Activated CD8-positive, alpha-beta T cell treated with anti-CD3 and anti-CD28 coated beads, Interleukin-2, amount 10 ng/mL, durations not matched to agents 7 days and 5 days (primary cell): ENCODE measurements at places on chromosomes 2 and 18. TPM values are rescaled to one million over a fixed set of nuclear protein-coding genes. Genes with fewer than 3 reads are reported as not detected.

- no peaks in the 10 kb centered on the region for H3K36me3 ChIP-seq
- no peak overlapping the region for H3K4me3 ChIP-seq
Observed at GRCh38 chr18:79395308-79395640, 456 bp upstream of the NFATC1 start.

Gene ANKRD30B
- not detected for total RNA-seq

GRCh38 chr18:59787998-59788790 lies 91.0 kb upstream of the CCBE1 start:
- no peak overlapping the region for H3K4me3 ChIP-seq
- H3K36me3 ChIP-seq: no peaks in the 10 kb centered on the region
- no peak overlapping the region for H3K27ac ChIP-seq

GRCh38 chr2:2127467-2127866 lies 203.6 kb downstream of the MYT1L start:
- no peak overlapping the region for H3K27ac ChIP-seq
- no peaks in the 10 kb centered on the region for H3K36me3 ChIP-seq
- no peak overlapping the region for H3K4me3 ChIP-seq
- no peaks in the 10 kb centered on the region for H3K27me3 ChIP-seq
- DNase-seq: no peak

Gene IL36G
- total RNA-seq: not detected

GRCh38 chr2:190177249-190178040 lies 114.9 kb upstream of the MSTN start:
- H3K27me3 ChIP-seq: peaks cover 15% of the 10 kb centered on the region
- H3K36me3 ChIP-seq: no peaks in the 10 kb centered on the region
- no peaks in the 10 kb centered on the region for H3K4me1 ChIP-seq
- H3K4me3 ChIP-seq: no peak overlapping the region
- no peak overlapping the region for H3K27ac ChIP-seq
- no peak for DNase-seq

- H3K4me3 ChIP-seq: no peak overlapping the region
- no peaks in the 10 kb centered on the region for H3K27me3 ChIP-seq
- no peak overlapping the region for H3K27ac ChIP-seq
- no peaks in the 10 kb centered on the region for H3K36me3 ChIP-seq
- H3K4me1 ChIP-seq: no peaks in the 10 kb centered on the region
Observed at GRCh38 chr2:82781176-82781915, 1677.7 kb downstream of the SUCLG1 start.

DNA sequence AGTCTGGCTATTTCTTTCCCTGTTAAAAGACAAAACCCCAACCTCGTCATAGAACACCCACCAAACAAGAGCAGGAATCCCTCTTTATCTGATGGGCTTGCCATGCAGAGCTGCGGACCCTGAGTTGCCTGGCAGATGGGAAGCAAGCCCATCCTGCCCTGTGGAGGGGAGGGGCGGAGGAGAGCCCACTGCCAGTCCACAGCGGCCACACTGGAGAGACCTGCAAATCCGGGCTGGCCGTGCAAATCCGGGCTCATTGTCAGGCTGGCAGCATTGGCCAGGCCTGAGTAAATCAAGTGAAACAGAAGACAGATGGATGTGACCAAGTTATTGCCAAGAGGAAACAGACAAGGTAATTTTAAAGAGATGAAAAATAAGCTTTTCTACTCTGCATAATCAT lies 22.0 kb downstream of the MYL12B start:
- H3K4me1 ChIP-seq: no peaks in the 10 kb centered on the region
- H3K27me3 ChIP-seq: peaks cover 5% of the 10 kb centered on the region
- H3K4me3 ChIP-seq: no peak overlapping the region
- H3K27ac ChIP-seq: no peak overlapping the region
- no peak for DNase-seq
- peaks cover 4% of the 10 kb centered on the region for H3K36me3 ChIP-seq
